LHCN-M2 (cell line): ENCODE measurements at places on chromosomes 12 and 14. TPM values are rescaled to one million over a fixed set of nuclear protein-coding genes. Genes with fewer than 3 reads are reported as not detected.

DNA sequence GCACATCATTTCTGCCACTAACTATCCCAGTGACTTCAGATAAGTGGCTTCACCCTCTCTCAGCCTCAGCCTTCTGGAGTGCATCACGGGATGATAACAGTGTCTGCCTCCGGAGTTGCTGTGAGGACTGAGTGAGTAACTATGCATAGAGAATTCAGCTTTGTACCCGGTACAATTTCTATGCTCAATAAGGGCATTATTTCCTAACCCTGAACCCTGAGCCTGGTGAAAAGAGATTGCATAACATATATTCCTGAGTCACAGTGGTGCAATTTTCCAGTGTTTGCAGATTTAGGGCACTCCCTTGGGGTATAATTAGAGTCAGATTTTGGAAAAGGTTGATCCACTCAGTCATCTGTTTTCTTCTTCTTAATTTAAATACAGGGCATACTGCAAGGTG, 181.1 kb downstream of the PTPN11 start:
- DNase-seq, result peak; percentile 12

- DNase-seq, result no peak
These were observed 10.9 kb downstream of the ATP6V0A2 start for GRCh38 chr12:123723011-123723410.

TSHR gene
- total RNA-seq, result 0.29 TPM in 1 of 2 replicates, not detected in the other

- no peak for DNase-seq
These were observed 336.1 kb downstream of the SNAPC1 start for GRCh38 chr14:62098357-62098756.

POLE2 gene
- total RNA-seq, result 26.5 and 29.1 TPM in 2 replicates

CFAP54 gene
- 1.1 and 3.4 TPM in 2 replicates for total RNA-seq

PGF gene
- total RNA-seq, result 82.3 and 181 TPM in 2 replicates

DNA sequence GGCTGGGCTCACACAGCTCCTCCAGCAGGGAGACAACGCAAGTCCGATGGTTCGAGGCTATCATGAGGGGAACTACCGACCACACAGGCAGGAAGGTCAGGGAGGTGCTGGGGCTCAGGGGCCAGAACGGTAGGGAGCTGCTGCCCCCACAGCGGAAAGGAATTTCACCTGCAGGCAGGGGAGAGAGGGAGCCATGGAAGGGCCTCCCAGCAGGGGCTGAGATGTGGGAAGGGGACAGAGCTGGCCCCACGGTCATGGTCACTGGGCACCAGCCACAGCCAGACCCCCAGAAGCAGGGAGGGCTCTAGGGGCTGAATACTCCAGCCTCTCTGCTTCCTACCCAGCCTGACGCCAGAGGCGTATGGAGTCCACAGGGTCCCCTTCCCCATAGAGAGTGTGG, 103.1 kb downstream of the SCARB1 start:
- DNase-seq, result no peak

- DNase-seq, result no peak
These were observed 35.4 kb downstream of the ZDHHC17 start for GRCh38 chr12:76799362-76799761.

GRCh38 chr12:1197264-1198018, 206.4 kb downstream of the ERC1 start:
- no peak for DNase-seq

DNA sequence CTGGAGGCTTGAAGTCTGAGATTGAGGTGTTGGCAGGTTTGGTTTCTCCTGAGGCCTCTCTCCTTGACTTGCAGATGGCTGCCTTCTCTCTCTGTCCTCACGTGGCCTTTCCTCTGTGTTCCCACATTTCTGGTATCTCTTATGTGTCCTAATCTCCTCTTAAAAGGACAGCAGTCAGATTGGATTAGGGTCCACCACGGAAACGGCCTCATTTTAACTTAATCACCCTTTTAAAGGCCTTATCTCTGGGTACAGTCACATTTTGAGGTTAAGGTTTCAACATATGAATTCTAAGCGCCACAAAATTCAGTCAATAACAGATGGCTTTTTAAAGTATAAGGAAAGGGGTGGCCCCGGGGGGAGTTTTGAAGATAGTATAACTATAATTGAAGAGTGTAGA, 33.5 kb downstream of the UNC79 start:
- no peak for DNase-seq

MMP17 gene
- total RNA-seq, result 33.1 and 41.7 TPM in 2 replicates

- DNase-seq, result no peak
These were observed 106.7 kb downstream of the PTPN11 start for GRCh38 chr12:112525426-112525809.

- peak; percentile 87 for DNase-seq
These were observed 129.3 kb downstream of the ZFP36L1 start for GRCh38 chr14:68663385-68664076.

PTGES3 gene
- total RNA-seq, result 108 and 130 TPM in 2 replicates

DNA sequence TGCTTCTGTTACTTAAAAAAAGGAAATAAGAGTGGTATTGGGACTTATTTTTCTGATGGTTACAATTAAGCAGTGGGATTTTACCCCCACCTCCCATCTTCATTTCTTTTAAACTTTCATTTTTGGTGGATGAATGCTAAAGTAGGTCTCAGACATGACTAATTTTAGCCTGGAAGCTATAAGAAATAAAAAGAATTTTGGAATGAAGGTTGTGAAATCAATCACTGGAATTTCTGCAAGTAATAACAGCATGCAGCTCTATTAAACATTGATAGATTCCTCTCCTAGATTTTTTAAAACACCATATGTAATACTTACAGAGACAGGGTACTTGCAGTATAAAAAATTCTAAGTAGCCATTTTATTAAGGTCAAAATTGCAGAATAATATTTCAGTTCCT, 164.2 kb upstream of the CLEC14A start:
- DNase-seq, result no peak

- DNase-seq, result no peak
These were observed 7.1 kb downstream of the KRT75 start for GRCh38 chr12:52427083-52427482.

DNA sequence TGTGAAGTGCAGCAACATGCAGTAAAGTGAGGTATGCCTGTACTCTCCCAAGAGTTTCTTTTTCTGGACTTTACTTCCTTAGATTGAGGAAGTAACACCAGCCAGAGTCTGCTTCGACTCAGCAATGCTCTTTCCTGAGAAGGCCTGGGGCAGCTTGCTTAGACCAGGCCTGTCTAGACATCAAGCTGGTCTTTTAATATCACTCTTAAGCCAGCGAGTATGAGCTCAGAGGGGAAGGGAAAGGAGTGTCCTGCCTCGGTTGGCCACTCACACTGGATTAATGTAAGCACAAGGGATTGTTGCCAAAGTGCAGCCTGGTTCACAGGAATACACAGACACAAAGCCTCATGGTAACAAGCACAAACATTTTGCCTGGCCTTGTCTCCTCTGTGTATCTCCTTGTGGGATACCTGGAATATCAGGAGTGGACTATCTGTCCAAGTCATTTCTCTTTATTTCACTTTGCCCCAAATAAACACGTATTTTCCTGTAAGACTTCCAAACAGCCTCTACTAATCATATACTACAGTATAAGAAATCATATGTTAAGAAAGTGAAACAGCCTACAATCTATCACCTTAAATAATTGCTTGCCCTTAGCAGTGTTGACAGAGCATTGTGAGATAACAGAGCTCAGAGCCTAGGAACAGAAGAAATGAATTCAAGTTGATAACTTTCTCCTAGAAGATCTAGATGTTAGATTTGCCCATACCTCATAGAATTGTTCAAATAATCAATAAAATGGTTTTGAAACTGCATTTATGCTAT, 121.2 kb upstream of the DAAM1 start:
- no peak for DNase-seq

FAM181A gene
- total RNA-seq, result not detected in 2 replicates

DNA sequence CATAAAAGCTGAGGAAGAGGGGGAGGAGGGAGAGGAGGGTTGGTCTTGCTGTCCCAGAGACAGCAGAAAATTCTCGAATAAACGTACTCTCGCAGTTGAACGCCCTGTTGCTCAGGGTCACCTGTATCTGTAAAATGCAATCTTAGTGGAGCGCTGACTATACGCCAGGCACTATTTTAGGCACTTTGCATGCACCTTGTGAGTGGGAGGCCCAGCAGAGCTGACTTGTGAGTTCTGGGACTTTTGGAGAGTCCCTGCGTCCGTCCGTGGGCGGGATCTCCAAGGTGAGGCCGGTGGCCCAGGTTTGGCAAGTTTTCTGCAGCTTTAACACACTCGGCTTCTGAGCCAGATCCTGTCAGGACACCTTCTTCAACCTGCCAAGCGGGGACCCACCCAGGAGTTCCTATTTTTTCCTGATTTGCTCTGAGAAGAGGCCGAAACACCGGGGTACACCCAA, 32.5 kb upstream of the PLEKHG6 start:
- no peak for DNase-seq

DNA sequence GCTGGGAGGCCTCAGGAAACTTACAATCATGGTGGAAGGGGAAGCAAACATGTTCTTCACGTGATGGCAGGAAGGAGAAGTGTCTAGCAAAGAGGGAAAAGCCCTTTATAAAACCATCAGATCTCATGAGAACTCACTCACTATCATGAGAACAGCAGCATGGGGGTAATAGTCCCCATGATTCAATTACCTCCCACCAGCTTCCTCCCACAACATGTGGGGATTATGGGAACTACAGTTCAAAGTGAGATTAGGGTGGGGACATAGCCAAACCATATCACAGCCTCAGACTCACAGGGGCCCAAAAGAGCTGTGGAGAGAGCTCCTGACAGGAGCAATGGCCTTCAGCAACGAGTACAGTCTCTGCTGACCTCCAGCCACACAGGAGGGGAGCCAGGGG, 151.4 kb downstream of the GXYLT1 start:
- no peak for DNase-seq

GRCh38 chr14:27389402-27389801, 791.6 kb upstream of the NOVA1 start:
- no peak for DNase-seq

LBHD2 gene
- not detected in 2 replicates for total RNA-seq

- DNase-seq, result no peak
These were observed 38.7 kb downstream of the STX2 start for GRCh38 chr12:130800312-130800711.

ASCL1 gene
- not detected in 2 replicates for total RNA-seq

GALNT6 gene
- total RNA-seq, result 0.13 TPM in 1 of 2 replicates, not detected in the other

CARMIL3 gene
- under 0.01 TPM in 1 of 2 replicates, not detected in the other for total RNA-seq

STAC3 gene
- total RNA-seq, result 10.0 and 29.8 TPM in 2 replicates

KRT71 gene
- not detected in 2 replicates for total RNA-seq

DNA sequence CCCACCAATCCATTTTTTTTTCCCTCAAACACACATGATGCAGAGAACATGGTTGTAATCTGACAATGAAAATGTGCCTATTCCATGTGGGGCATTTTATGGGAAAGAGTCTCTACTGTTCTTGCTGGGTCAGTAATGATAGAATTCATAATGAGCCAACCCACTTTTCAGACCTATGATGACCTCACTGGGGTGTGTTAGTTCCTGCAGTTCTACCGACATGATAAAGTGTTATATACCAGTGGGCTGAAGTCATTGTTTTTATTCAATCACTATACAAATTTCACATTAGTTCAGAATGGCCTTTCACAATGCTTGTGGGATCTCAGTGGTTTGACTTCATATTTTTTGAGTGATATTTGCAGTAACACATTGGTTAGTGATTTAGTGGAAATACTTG, 47.5 kb downstream of the PPFIBP1 start:
- peak; percentile 91 for DNase-seq

DNA sequence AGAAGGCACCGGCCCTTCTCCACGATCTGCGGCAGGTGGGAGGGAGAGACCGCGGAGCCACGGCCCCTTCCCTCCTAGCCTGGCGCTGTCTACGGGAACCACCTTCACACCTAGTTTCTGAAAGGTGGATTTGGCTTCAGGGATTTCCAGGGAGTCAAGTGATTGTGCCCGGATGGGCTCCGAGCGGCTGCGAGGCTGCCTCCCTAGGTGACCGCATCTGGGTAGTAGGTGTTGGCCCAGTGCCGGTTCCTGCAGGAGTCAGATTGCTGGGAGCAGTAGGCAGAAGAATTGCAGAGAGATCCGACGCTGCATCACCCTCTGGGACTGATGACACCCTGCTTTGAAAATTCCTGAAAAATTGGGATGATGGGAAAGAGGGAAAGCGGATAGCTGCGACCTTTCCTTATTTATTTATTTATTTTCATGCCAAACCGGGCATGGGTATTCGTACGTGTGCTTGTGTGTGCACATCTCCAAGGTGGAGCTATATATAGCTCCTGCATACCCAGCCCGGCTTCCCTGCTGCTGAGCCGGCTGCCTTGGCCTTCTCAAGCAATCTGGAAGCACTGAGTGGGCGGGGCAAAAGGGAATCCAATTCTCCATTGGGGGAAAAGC, 1.1 kb downstream of the CNTN1 start:
- DNase-seq, result no peak

KLRC2 gene
- 0.96 and 2.0 TPM in 2 replicates for total RNA-seq

DNA sequence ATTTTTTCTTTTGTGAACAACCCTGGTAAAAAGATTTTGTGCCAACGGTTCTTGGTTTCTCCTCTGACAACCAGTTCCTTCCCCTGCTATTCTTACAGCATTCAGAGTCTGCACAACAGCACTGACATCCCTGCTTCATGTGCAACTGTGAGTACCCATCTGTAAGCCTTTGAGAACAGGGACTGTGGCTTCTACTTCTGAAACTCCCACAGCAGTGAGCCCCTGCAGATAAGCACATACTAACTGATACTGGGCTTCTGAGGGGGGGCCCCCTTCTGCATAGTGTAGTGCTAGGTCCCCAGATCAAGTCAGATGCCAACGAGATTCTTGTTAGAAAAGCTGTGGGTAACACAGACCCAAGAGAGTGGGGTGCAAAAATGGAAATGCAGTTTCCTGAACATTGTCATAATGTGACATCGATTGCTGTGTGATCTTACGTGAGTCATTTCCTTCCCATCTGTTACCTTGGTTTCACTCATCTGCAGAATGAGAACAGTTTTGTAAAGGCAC, 11.1 kb upstream of the NINJ2 start:
- DNase-seq, result peak; percentile 49

HOXC12 gene
- total RNA-seq, result 0.34 and 0.38 TPM in 2 replicates

DNA sequence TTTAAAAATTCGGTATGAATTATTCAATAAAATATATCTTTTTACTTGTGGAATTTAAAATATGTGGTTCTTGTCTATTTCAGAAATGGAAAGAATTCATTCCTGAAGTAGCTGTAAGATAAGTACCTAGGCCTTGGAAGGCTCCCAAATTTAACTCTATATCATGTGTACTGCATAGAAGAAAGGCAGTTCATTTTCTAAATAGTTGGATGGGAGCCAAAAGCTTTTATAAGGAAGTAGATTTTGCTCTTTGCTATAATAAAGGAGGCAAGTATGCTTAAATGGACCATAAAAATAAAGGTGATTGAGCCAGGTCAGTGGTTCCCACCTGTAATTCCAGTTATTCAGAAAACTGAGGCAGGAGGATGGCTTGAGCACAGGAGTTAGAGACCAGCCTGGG, 187.5 kb downstream of the ATXN7L3B start:
- DNase-seq, result no peak

GRCh38 chr12:42987216-42987650, 397.7 kb upstream of the PRICKLE1 start:
- DNase-seq, result no peak

HNRNPA1 gene
- total RNA-seq, result 529 and 606 TPM in 2 replicates
